SJCRH30 (cell line): ENCODE measurements at places on chromosomes 16 and 17. TPM values are rescaled to one million over a fixed set of nuclear protein-coding genes. Genes with fewer than 3 reads are reported as not detected.

The EVPLL gene
- total RNA-seq, result not detected in 2 replicates

The PRPSAP2 gene
- 184 and 187 TPM in 2 replicates for total RNA-seq

The MSLN gene
- total RNA-seq, result not detected in 2 replicates

The NF1 gene
- total RNA-seq, result 48.3 and 57.0 TPM in 2 replicates

The CLCN7 gene
- 32.2 and 33.8 TPM in 2 replicates for total RNA-seq

The TPSG1 gene
- total RNA-seq, result not detected in 2 replicates

The KCNG4 gene
- 2.1 and 2.4 TPM in 2 replicates for total RNA-seq

The HBQ1 gene
- not detected in 2 replicates for total RNA-seq

The MED31 gene
- total RNA-seq, result 20.1 and 22.1 TPM in 2 replicates

The CNTD1 gene
- total RNA-seq, result 0.10 TPM in 2 replicates
